H7 (cell line): ENCODE measurements at places on chromosomes 1 and 21. TPM values are rescaled to one million over a fixed set of nuclear protein-coding genes. Genes with fewer than 3 reads are reported as not detected.

The S100A3 gene
- 0.30 and 0.31 TPM in 2 replicates for total RNA-seq

The DIO1 gene
- total RNA-seq = 0.41 TPM in 1 of 2 replicates, not detected in the other

The PRKAA2 gene
- total RNA-seq = 3.2 and 5.7 TPM in 2 replicates

The MAP7D1 gene
- 146 TPM in 2 replicates for total RNA-seq

The FBXO2 gene
- total RNA-seq = 46.0 and 46.7 TPM in 2 replicates

The EXO1 gene
- total RNA-seq = 50.4 and 51.8 TPM in 2 replicates

The CDC20 gene
- 493 and 564 TPM in 2 replicates for total RNA-seq

The VAV3 gene
- total RNA-seq = 5.3 and 7.6 TPM in 2 replicates

The NUDT4B gene
- total RNA-seq = 19.3 and 35.4 TPM in 2 replicates

The ATP8B2 gene
- 62.0 and 73.2 TPM in 2 replicates for total RNA-seq

The MASP2 gene
- total RNA-seq = 0.17 and 0.63 TPM in 2 replicates

The LRIG2 gene
- 22.6 and 33.9 TPM in 2 replicates for total RNA-seq

The BSND gene
- total RNA-seq = 0.30 and 0.62 TPM in 2 replicates

The CAPN8 gene
- total RNA-seq = not detected in 2 replicates

The MT1HL1 gene
- not detected in 2 replicates for total RNA-seq

The KCNH1 gene
- 0.07 TPM in 1 of 2 replicates, not detected in the other for total RNA-seq

The RPE65 gene
- not detected in 2 replicates for total RNA-seq

The RHD gene
- 0.10 and 0.30 TPM in 2 replicates for total RNA-seq

The CFHR1 gene
- not detected in 2 replicates for total RNA-seq

The SPATA1 gene
- 1.8 and 3.2 TPM in 2 replicates for total RNA-seq

The PTPRC gene
- not detected in 2 replicates for total RNA-seq

The DCDC2B gene
- total RNA-seq = not detected in 2 replicates

The MCOLN3 gene
- 1.2 and 1.5 TPM in 2 replicates for total RNA-seq

The POU3F1 gene
- 2.9 and 4.8 TPM in 2 replicates for total RNA-seq

The ZNF648 gene
- 0.21 and 0.26 TPM in 2 replicates for total RNA-seq

The AMY1C gene
- not detected in 2 replicates for total RNA-seq

The ABCG1 gene
- 0.07 and 0.92 TPM in 2 replicates for total RNA-seq

The LIPI gene
- total RNA-seq = not detected in 2 replicates

The SETD4 gene
- total RNA-seq = 13.8 and 14.7 TPM in 2 replicates
